ENCODE measurements at places on chromosomes 16 and 17.

DNA sequence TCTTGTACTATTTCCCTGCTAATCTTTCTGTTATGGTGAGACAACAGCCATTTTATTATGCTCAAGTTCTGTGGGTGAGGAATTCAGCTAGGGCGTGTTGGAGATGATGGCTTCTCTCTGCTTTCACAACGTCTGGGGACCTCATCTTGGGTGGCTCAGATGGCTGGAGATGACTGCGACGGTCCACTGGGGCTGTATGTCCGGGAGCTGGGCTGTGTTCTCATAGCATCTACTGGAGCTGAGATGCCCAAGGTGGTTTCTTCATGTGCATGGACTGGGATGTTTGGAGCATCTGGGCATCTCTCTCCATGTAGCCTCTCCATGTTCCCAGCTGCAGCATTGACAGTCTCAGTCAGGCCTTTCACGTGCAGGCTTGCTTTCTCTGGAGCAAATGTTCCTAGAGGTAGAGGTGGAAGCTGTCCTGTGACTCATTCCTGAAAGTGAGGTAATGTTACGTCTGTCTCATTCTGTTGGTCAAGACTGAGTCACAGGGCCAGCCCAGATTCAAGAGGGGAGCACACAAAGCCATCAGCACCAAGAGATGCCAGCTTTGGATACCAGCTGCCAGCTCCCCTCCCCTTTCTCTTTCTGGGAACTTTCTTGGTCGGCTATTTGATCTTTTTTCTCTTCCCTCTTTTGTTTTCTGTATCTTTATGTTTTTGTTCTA lies 96.2 kb downstream of the RAP1GAP2 start:
- no peaks in the 10 kb centered on the region for H3K36me3 ChIP-seq
- H3K4me3 ChIP-seq, result no peak overlapping the region
- no peaks in the 10 kb centered on the region for H3K27me3 ChIP-seq
- H3K4me1 ChIP-seq, result peaks cover 8% of the 10 kb centered on the region
- H3K27ac ChIP-seq, result no peak overlapping the region
- DNase-seq, result no peak

DNA sequence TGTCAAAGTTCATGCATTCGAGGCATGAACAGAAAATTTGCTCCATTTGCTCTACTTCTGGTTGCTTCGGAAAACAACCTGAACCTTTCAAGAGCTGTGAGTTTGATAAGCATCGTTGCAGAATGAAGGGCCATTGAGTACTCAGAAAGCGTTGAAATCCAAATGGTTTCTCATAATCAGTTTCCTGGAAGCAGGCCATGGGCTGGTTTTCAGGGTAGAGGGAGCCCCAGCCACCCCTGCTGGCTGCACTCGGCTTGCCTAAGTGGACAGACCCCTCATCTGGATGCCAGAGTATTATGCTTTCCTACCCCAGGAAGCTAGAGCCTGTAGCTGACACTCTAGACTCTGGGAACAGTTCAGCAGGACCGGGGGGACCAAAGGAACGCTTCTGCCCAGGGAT lies 24.4 kb downstream of the SCNN1G start:
- H3K27me3 ChIP-seq, result peaks cover 16% of the 10 kb centered on the region
- no peaks in the 10 kb centered on the region for H3K4me1 ChIP-seq
- no peaks in the 10 kb centered on the region for H3K36me3 ChIP-seq
- no peak for DNase-seq

GRCh38 chr17:37614391-37614790 lies 5.2 kb upstream of the SYNRG start:
- DNase-seq, result no peak
- no peaks in the 10 kb centered on the region for H3K27me3 ChIP-seq
- no peak overlapping the region for H3K4me3 ChIP-seq
- no peak overlapping the region for H3K27ac ChIP-seq

DNA sequence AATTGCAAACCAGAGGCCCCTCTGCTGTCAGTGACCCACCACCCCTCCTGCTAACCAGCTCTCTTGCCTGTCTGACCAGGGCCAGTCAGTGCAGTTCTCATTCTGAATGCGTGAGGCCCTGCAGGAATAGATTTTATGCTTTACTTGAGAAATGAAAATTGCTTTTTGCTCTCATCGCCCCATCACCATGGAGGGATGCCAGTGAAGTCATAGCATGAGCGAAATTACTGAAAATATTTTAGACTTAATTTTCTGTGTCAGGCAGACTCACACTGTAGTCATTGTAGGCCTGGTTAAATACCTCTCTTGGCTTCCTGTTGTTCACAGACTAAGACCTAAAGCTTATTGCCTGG lies 490.5 kb upstream of the CDH5 start:
- DNase-seq, result no peak
- no peak overlapping the region for H3K27ac ChIP-seq
- H3K4me3 ChIP-seq, result no peak overlapping the region
- H3K4me1 ChIP-seq, result no peaks in the 10 kb centered on the region

- no peak overlapping the region for H3K27ac ChIP-seq
- peaks cover 26% of the 10 kb centered on the region for H3K27me3 ChIP-seq
- H3K36me3 ChIP-seq, result no peaks in the 10 kb centered on the region
- H3K4me3 ChIP-seq, result no peak overlapping the region
- no peaks in the 10 kb centered on the region for H3K4me1 ChIP-seq
- DNase-seq, result peak; percentile 15
These were observed 131.3 kb downstream of the AIPL1 start for GRCh38 chr17:6303664-6304063.

DNA sequence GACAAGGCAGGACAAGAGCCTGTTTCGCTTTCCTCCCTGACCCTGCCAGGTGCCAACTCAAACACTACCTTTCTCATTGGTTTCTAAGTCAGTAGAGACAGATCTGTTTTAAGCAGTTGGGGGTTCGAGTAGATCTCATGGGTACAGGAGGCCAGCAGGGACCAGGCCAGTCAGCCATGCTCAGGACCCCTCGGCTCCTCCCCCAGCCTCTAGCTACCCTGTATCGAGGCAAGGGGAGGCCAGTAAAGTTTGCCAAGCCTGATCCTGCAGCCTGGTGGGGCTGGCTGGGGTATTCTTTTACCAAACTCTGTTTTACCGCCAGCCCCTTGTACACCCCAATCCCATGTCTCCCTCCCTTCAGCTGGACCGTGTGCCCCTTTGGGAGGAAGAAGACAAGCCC lies 26.6 kb downstream of the OR1D5 start:
- peaks cover 6% of the 10 kb centered on the region for H3K27me3 ChIP-seq
- H3K4me3 ChIP-seq, result no peak overlapping the region
- peaks cover 5% of the 10 kb centered on the region for H3K4me1 ChIP-seq
- DNase-seq, result no peak
- no peaks in the 10 kb centered on the region for H3K36me3 ChIP-seq
- H3K27ac ChIP-seq, result no peak overlapping the region

- DNase-seq, result no peak
- peak overlapping the region; percentile 69 for H3K4me3 ChIP-seq
- H3K36me3 ChIP-seq, result peaks cover 61% of the 10 kb centered on the region
- H3K27ac ChIP-seq, result peak overlapping the region; percentile 87
These were observed 3.1 kb downstream of the CDC6 start for GRCh38 chr17:40290629-40291280.

- peaks cover 6% of the 10 kb centered on the region for H3K4me1 ChIP-seq
- H3K4me3 ChIP-seq, result no peak overlapping the region
- H3K27ac ChIP-seq, result no peak overlapping the region
- peaks cover 4% of the 10 kb centered on the region for H3K27me3 ChIP-seq
- DNase-seq, result no peak
- H3K36me3 ChIP-seq, result no peaks in the 10 kb centered on the region
These were observed 311.5 kb upstream of the KCNJ16 start for GRCh38 chr17:69763503-69763902.

DNA sequence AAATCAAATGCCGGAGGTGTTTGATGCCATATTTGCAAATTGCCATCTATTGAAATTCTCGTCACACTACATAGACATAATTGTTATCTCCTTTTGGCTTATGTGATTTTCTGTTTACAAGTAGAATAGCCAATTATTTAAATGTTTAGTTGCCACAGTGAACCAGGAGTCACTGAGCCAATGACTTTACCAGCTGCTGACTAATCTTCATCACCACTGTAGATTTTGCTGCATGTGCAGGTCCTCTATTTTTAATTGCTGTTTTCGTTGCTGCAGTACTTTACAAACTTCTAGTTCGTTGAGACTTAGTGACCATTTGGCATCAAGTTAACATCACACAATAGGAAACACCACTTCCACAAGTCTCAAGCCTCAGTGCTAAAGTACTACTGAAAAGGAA lies 22.8 kb downstream of the ABHD15 start:
- H3K4me3 ChIP-seq, result no peak overlapping the region
- H3K4me1 ChIP-seq, result peaks cover 3% of the 10 kb centered on the region
- H3K27ac ChIP-seq, result no peak overlapping the region
- peaks cover 10% of the 10 kb centered on the region for H3K36me3 ChIP-seq
- no peak for DNase-seq

DNA sequence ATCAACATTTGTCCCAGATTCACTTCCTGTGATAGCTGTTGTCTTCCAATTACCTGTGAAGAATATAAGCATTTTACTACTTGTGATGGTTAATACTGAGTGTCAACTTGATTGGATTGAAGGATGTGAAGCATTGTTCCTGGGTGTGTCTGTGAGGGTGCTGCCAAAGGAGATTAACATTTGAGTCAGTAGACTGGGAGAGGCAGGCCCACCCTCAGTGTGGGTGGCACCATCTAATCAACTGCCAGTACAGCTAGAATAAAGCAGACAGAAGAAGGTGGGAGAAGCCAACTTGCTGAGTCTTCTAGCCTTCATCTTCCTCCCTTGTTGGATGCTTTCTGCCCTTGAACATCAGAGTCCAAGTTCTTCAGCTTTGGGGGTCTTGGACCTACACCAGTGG lies 660.4 kb upstream of the GOT2 start:
- no peak for DNase-seq
- H3K36me3 ChIP-seq, result no peaks in the 10 kb centered on the region
- H3K4me3 ChIP-seq, result no peak overlapping the region
- no peak overlapping the region for H3K27ac ChIP-seq

DNA sequence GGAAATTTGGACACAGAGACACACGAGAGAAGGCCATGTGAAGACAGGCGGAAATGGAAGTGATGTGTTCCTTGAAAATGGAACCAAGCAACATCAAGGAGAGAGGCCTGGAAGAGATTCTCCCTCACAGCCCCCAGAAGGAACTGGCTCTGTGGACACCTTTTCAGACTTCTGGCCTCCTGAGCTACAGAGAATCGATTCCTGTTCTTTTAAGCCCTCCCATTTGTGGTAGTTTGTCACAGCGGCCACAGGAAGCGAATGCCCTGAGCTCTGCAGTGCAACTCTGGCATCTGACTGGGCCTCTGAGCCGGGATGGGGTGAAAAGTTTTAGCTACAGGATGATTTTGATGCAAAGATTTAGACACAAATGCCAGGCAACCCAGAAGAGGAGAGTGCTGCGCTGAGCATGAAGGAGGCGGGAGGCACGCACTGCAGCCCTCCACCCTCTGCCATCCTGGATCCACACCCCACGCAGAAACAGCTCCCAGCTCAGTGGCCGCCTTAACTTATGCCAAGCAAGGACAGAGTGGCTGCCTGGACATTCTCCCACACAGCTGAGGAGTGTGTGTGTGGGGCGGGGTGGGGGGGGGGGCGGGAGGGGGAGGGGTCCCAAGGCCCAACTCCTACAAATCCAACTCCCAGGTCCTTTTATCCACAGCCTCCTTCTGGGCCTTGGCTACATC lies 2.2 kb downstream of the TIMP2 start:
- H3K27ac ChIP-seq, result no peak overlapping the region
- peaks cover 12% of the 10 kb centered on the region for H3K4me1 ChIP-seq
- DNase-seq, result no peak
- H3K4me3 ChIP-seq, result no peak overlapping the region
- H3K36me3 ChIP-seq, result no peaks in the 10 kb centered on the region

GRCh38 chr17:29933379-29933778 lies 3.4 kb upstream of the SSH2 start:
- H3K4me3 ChIP-seq, result no peak overlapping the region
- DNase-seq, result no peak
- H3K27ac ChIP-seq, result no peak overlapping the region
- H3K36me3 ChIP-seq, result no peaks in the 10 kb centered on the region
- H3K27me3 ChIP-seq, result no peaks in the 10 kb centered on the region
- H3K4me1 ChIP-seq, result peaks cover 8% of the 10 kb centered on the region

- peak overlapping the region; percentile 100 for H3K27ac ChIP-seq
- H3K4me3 ChIP-seq, result peak overlapping the region; percentile 91
- peaks cover 53% of the 10 kb centered on the region for H3K4me1 ChIP-seq
- DNase-seq, result peak; percentile 84
- peaks cover 14% of the 10 kb centered on the region for H3K36me3 ChIP-seq
- peaks cover 4% of the 10 kb centered on the region for H3K27me3 ChIP-seq
These were observed 37.9 kb upstream of the ARL4D start for GRCh38 chr17:43360739-43361505.

- H3K27me3 ChIP-seq, result no peaks in the 10 kb centered on the region
- peaks cover 53% of the 10 kb centered on the region for H3K4me1 ChIP-seq
- H3K4me3 ChIP-seq, result no peak overlapping the region
- H3K36me3 ChIP-seq, result peaks cover 61% of the 10 kb centered on the region
- H3K27ac ChIP-seq, result no peak overlapping the region
These were observed 10.3 kb downstream of the PHB1 start for GRCh38 chr17:49404361-49404760.

DNA sequence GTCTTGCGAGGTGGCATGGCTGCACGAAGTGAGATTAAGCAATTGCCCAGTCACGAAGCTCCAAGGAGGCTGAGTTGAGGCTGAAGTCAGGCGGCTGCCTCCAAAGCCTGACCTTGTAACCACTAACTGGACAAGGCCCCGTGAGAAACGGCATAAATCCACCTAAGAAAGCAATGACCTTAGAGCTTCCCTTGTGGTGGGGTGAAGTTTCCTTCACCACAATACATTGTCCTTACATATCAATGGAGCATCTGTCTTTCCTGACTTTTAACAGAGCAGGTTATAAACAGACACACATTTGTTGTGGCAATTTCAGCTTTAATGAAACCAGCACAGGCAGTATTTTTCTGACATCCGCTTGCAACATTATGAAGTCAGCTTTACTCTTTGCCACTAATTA lies 2.5 kb upstream of the MED9 start:
- peaks cover 6% of the 10 kb centered on the region for H3K36me3 ChIP-seq
- peaks cover 1% of the 10 kb centered on the region for H3K27me3 ChIP-seq
- peaks cover 31% of the 10 kb centered on the region for H3K4me1 ChIP-seq
- no peak overlapping the region for H3K27ac ChIP-seq

DNA sequence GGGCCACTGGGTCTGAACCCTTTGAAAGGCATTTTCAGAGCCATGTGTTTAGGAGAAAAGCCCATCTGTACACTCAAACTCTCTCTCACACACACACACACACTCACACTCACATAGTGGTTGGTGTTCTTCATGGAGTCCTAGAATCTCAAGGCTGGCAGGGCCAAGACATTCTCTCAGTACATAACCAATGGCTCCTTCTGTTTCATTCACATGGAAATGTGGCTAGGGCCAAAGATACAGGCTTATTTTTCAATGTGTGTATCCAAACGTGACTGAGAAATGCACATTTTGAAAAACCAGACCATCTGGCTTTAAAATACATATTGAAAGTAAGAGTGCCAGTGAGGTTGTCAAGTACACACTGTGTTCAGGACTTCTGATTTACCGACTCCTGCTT lies 59.0 kb upstream of the SALL1 start:
- no peaks in the 10 kb centered on the region for H3K27me3 ChIP-seq
- H3K27ac ChIP-seq, result no peak overlapping the region
- H3K36me3 ChIP-seq, result no peaks in the 10 kb centered on the region
- no peak overlapping the region for H3K4me3 ChIP-seq

GRCh38 chr17:80594431-80595269 lies 50.0 kb downstream of the RPTOR start:
- H3K36me3 ChIP-seq, result peaks cover 1% of the 10 kb centered on the region
- no peak for DNase-seq
- H3K27ac ChIP-seq, result no peak overlapping the region
- H3K4me3 ChIP-seq, result no peak overlapping the region
- peaks cover 78% of the 10 kb centered on the region for H3K4me1 ChIP-seq

GRCh38 chr16:54281535-54282201 lies 4.9 kb downstream of the IRX3 start:
- H3K27ac ChIP-seq, result no peak overlapping the region
- H3K36me3 ChIP-seq, result no peaks in the 10 kb centered on the region
- DNase-seq, result no peak
- H3K27me3 ChIP-seq, result peaks cover 57% of the 10 kb centered on the region
